ENCODE measurements at places on chromosomes 16 and 17.

GRCh38 chr16:87534751-87535150, 41.9 kb upstream of the ZCCHC14 start:
- no peak for DNase-seq

GRCh38 chr16:61792194-61792909, 243.9 kb downstream of the CDH8 start:
- DNase-seq = no peak

DNA sequence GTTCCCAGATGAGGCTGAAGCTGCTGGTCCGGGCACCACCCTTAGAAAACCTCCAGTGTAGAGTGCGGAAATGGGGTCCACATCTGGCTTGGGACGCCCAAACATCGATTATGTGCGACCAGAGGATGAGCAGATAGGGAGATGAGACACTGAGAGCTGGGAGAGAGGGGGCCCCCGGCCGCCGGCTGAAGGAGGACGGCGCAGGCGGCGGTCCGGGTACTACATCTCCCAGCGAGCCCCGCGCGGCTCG, 182 bp upstream of the SPECC1 start:
- DNase-seq = peak; percentile 69

DNA sequence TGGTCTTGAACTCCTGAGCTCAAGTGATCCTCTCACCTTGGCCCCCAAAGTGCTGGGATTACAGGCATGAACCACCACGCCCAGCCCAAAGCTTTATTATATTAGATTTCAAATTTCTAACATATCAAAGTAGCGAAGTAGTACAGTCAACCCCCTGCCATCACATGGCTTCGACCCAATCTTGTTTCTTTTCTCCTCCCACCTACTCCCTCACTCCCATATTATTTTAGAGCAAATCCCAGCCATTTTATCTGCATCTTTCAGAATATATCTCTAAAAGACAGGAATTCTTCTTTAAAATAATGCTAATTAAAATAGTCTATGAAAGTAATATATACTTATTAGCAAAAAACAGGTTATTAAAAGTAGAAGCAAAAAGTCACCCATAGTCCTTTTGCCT, 893 bp downstream of the IGSF6 start:
- DNase-seq = no peak

DNA sequence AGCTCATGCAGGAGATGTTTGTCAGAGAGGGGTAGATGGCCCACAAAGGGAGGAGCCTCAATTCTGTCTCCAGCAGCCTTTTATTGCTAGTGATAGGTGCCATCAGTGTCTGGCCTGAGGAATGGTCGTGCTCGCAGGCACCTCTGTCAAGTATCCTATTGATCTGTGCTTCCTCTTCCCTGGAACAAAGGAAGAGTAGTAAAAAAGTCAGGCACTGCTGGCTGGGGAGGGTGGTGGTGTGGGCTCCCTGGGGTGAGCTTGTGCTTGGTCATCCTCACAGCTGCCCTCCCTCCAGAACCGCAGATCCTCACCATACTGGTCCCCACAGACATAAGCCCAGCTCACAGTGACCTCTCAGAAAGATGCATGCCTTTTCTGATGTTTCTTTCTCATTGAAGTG, 15.0 kb upstream of the SALL1 start:
- no peak for DNase-seq

DNA sequence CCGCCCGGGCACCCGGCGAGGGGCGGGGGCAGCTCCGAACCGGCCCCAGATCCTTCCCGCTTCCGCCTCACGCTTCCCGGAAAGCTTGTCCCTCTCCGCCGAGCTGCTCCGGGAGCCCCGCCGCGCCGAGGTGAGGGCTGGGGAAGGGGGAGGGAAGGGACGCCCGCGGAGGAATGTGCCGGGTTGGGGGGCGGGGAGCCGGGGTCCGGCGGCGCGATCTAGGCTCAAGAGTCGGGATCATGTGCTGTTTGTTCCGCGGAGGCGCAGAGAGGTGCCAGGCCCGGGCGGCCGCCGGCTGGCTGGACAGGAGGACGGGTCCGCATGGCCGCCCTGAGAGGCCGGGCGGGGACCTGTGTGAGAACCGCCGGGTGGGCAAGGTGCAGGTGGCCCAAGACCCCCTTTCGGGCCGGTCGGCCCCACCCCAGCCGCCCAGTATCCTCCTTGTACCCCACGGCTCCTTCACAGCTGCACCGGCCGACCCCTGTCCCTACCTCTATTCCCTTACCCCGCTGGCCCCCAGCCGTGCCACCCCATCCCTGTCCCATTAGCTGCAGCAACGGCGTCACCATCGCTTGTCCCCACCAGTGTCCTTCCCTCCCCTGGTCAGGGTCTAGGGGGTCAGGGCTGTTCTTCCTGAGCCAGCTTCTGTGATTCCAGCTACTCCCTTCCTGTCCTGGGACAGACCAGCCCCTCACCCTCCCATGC, 429 bp downstream of the KIF1C start:
- no peak for DNase-seq

DNA sequence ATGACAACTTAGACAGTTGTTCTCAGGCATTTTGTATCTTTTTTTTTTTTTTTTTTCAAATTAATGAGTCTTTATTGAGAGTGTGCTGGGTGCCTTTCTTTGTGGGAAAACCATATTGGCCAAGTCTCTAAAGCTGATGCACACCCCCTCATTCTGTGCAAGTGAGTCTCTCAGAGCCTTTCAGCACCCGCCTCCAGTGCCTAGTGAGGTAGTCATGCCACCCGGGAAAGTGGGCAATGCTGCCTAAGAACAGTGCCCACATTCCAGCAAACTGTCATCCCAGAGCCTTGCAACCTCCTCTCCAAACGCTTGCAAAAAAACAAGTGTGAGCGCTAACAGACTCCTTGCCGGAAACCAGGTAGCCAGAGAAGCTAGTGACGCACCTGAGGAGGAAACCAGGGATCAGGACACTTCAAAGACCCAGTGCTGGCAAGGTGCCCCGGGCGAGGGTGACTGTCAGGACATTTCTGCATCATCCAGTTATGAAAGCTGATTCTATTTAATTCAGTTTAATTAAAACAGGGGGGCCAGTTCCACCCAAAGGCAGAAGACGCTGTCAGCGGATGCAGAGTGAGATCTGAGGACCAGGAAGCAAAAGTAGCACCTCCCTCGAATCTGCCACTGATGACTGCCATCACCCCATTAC, 34.9 kb downstream of the SMARCE1 start:
- peak; percentile 70 for DNase-seq

- peak; percentile 11 for DNase-seq
Observed at GRCh38 chr16:27129401-27129800, 62.7 kb downstream of the C16orf82 start.

DNA sequence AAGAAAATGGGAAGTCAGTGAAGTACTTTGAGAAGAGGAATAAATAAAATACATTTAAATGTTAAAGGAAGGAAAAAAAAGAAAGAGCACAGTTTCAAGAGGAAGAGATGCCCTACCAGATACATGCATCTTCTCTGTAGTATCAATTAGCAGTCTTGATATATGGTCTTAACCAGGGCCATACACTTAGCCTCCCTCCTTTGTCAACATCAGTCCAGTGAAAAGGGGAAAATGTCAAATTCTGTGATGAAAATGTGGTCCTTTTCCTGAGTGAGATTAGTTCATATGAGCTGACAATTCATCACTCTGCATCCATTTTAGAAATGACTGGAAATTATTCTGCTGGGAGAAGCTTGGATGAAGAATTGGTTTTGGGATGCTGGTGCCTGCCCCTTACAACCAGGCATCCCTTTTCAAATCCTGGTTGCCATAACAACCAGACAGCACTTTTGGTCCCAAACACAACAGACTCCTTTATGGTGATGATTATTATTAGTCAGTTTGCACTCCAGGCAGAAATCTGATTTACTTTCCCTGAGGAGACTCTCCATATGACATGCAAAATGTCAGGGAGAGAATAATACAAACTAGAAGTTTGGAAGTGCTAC, 933.6 kb upstream of the CDH8 start:
- DNase-seq = peak; percentile 8

DNA sequence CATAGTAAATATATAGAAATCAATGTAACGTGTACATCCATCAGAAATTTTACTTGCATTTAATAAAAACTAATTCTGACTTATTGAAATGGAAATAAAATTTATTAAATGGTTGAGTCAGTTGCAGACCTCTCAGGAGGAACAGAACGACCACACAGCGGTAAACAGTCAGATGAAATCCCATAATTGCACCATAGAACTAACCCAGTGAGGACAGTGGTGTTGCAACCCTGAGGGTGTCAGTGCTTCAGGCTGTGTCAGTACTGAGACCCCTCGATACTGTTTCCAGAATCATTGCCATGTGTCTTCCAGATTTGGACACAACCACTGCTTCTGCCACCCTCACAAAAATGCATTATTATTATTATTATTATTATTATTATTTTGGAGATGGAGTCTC, 29.0 kb upstream of the SSTR2 start:
- DNase-seq = no peak

DNA sequence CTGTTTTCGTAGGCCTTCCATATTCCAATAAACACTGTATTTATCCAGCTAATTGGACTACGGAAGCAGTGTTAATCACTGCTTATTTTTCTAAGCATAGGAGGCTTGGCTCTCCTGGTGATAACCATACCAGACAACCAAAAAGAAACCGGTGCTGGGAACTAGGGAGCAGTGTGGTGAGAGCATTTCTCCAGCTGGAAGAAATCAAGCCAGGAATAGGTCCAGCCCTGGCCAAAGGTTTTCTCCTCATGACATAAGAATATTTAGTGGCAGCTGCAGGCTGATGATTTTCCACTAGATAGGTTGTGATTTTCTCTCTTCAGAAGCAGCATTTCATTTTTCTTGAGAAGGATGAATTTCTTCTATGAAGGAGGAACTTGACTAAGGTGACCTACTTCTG, 141.5 kb downstream of the TRIM37 start:
- no peak for DNase-seq

DNA sequence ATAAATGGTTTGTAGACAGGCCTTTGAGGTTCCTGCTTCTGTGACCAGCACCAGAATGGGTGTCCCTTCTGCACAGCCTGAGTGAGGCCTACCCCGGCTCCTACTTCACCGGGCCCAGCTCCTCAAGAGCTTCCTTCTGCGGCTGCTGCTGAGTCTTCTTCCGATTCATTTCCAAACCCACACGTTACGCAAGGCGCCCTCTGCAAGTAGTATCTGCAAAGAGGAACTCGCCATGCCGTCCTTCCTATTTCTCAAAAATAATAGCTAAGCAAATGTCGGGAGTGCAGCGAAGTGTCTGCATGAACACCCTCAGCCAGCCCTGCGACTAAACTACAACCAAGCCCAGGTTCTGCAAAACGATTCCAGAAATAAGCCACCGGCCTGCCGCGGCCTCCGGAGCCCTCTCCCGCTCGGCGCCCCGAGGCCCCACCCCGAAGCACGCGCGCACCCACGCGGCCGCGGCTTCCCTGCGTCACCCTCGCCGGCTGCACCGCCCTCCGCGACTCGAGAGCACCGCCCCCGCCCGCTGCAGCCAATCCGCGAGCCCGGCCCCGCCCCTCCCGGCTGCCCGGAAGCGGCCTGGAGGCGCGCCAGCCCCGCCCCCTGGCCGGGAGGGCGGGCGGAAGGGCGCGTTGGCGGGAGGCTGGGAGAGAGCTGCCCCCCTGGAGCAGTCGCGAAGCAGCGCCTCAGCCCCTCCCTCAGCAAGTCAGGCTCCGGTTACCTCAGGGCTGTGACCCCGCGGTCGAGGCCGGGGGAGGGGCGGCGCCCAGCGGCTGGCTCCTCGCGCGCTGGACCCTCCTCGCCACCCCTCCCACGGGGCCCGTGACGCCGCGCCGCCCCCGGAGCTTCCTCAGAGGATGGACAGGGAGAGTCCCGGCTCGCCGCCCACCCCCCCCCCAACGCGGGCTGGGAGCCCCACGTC, 8.3 kb downstream of the MNT start:
- peak; percentile 97 for DNase-seq

DNA sequence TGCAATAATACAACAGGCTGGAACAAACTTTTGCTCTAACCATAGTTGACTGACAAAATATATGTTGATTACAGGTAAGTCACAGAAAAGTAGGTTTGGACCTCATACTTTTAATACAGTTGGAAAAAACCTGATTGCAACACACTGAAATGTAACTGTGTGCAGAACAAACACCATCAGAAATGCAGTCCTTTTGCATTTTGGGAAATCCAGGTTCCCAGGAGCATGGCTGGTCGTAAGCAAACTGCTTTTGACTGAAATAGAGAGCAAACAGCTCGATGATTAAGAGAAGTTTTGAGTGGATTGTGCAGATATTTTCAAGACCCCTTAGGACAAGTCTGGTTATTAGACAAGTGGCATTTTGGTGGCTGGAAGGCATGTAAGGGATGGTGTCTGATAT, 8.0 kb downstream of the IGF2BP1 start:
- DNase-seq = no peak

- no peak for DNase-seq
Observed at GRCh38 chr17:59785091-59785799, 77.8 kb downstream of the VMP1 start.

GRCh38 chr17:10058921-10059683, 139.3 kb downstream of the GAS7 start:
- no peak for DNase-seq

- no peak for DNase-seq
Observed at GRCh38 chr17:16258901-16259300, 41.9 kb downstream of the PIGL start.
